NCI-H774 (cell line): ENCODE measurements at places on chromosomes 6 and 20.

- no peak for DNase-seq
Observed at GRCh38 chr6:159602431-159603041, 90.5 kb downstream of the SOD2 start.

GRCh38 chr6:122151763-122152162, 247.7 kb upstream of the HSF2 start:
- DNase-seq = no peak

GRCh38 chr6:125910527-125910926, 46.0 kb upstream of the HINT3 start:
- DNase-seq = no peak

GRCh38 chr6:15593798-15594197, 69.0 kb downstream of the DTNBP1 start:
- no peak for DNase-seq

DNA sequence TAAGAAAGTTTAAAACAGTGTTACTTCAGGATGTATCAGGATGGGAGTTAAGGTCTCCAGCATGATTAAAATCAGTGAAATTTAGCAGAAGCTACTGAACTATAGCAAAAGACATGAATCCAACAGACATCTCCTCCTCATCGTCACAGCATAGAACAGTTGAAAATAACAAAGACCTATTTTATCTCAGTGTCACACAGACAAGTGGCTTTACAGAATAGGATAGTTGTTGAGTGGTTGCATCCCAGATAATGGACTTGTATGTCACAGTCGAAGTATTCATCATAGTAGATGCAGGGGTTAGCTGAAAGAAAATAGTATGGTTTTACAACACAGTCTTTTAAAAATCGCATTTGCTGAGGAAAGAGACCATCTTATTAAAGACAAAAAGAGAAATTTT, 31.2 kb downstream of the CRISP1 start:
- no peak for DNase-seq

- DNase-seq = no peak
Observed at GRCh38 chr20:25623225-25623735, 534 bp downstream of the NANP start.

DNA sequence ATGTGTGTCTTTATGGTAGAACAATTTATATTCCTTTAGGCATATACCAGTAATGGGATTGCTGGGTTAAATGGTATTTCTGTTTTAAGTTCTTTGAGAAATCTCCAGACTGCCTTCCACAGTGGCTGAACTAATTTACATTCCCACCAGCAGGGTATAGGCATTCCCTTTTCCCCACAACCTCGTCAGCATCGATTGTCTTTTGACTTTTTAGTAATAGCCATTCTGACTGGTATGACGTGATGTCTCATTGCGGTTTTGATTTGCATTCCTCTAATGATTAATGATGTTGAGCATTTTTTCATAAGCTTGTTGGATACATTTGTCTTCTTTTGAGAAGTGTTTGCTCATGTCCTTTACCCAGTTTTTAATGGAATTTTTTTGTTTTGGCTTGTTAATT, 5.3 kb upstream of the TASP1 start:
- peak; percentile 63 for DNase-seq

DNA sequence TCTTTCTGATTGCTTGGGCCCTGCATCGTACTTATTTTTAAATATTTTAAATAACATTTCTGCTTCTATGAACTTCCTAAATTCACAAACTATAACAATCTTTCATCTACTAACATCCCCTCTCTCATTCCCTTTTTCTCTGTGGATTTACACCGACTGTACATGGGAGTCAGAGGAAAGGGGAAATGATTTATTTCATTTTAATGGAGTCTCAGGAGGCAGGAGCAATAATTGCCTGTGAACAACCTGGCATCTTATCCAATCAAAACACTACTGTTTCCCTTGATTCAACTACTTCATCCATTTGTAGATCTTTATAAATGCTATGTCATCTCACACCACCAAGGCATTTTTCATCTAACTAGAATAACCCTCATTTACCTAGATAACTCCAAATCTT, 89.6 kb downstream of the FHL5 start:
- no peak for DNase-seq

DNA sequence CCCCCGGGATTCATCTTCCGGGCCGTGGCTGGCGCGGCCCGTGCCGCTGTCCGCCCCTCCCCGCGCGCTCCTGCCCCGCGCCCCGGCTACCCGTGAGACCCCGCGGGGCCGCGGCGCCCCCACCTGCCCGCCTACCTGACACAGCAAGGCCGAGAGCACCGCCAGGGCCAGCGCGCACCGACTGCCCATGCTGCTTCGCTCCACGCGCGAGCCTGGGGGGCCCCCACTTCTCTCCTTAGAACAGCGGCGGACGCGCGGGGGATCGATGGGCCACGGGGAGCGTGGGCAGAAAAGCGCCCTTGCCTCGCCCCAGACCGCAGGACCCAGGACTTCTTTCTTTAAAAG, 955 bp downstream of the DLL1 start:
- DNase-seq = no peak

DNA sequence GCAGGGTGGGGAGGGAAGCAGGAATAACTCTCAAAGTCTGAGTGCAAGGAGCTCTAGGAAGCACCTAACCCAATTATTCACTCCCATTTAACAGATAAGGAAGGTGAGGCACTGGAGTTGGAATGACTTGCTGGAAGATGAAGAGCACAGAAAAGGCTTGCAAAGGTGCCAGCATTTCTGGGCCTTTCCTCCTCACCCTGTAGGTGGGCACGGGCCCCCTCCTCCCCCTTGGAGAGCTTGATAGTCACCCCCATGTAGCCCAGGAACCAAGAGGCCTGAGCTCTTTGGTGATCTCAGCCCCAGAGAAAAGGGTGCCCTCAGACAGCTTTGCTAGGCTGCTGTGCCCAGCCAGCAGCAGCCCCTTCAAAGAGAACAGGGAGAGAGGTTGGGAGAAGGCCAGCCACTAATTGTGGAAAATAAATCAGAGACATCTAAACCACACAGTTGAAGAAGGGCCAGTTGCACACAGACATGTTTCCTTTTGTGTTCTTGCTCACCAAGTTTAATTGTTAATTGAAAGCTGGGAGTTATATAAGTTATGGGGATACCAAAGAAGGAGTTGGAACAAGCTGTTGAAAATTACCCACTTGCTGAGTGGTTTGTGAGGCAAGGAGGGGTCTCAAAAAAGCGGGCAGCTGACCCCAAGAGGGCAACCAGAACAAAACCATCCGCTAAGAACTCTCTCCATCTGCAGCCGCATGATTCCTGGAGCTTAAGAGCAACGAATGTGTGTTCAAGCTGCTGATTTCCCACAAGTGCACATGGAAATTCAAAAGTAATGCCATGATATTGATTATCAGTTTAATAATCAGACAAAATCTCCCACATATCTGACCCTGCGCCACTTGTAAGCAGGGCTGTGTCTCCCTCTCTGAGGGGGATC, 77.0 kb downstream of the MRPL14 start:
- DNase-seq = no peak

DNA sequence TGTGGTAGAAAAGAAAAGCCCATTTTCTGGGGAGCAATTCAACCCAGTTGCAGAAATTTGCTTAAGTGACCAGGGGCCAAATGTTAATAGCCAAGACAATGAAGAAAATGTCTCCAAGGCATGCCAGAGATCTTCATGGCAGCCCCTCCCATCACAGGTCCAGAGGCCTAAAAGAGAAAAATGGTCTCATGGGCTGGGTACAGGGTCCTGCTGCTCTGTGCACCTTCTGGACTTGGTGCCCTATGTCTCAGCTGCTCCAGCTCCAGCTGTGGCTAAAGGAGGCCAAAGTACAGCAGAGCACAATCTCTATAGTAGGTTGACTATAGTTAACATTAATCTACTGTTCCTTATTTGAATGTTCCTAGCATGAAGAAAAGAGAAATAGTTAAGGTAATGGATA, 44.7 kb downstream of the FRK start:
- DNase-seq = no peak

- no peak for DNase-seq
Observed at GRCh38 chr20:51381557-51381956, 161.0 kb downstream of the NFATC2 start.

GRCh38 chr20:21389368-21389767, 8.0 kb downstream of the NKX2-4 start:
- DNase-seq = no peak

GRCh38 chr6:24489881-24490280, 503 bp upstream of the GPLD1 start:
- DNase-seq = no peak

DNA sequence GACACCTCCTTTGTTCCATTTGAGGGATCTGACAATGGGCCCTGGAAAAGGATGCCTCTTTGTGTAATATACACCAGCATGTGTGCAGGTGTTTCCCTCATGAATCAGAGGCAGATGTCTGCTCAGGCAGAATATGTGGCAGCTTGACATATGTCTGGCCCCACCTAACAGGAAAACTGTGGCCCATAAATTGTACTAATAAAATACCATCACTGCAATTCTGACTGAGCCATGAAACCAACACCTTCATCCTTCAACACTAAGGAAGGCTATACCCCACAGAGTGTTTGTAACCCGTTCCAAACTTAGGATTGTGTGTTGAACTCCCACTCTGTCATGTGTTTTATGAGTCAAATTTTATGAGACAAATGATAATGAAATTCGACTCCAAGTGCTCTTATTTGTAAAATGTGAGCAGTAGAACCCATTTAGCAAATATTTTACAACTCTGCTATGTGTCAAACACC, 22.7 kb downstream of the LAMA4 start:
- DNase-seq = peak; percentile 70

- DNase-seq = no peak
Observed at GRCh38 chr6:91079969-91080368, 493.1 kb upstream of the MAP3K7 start.

DNA sequence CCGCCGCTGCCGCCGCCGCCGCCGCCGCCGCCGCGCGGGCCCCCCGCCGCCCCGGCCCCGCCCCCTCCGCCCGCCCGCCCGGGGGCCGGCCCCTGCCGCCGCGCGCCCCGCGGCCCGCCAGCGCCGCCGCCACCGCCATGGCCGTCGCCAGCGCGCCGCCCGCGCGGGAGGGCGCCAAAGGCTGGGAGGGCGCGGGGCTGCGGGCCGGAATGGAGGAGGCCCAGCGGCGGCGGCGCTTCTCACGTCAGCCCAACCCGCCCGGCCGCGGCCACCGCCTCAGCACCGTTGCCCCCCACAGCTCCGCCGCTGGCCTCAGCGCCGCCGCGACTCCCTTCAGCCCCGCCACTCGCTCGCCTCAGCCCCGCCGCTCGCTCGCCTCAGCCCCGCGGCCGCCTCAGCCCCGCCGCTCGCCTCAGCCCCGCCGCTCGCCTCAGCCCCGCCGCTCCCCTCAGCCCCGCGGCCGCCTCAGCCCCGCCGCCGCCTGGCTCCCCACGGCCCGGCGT, 258 bp downstream of the PHF10 start:
- peak; percentile 77 for DNase-seq

GRCh38 chr6:52640916-52641315, 30.0 kb upstream of the TMEM14A start:
- no peak for DNase-seq

GRCh38 chr6:31190488-31190887, 20.0 kb upstream of the POU5F1 start:
- DNase-seq = no peak
